ENCODE measurements at places on chromosomes 16 and 17.

GRCh38 chr16:6600167-6600566 is 732.5 kb upstream of the RBFOX1 start:
- no peaks in the 10 kb centered on the region for H3K4me1 ChIP-seq
- H3K27ac ChIP-seq = no peak overlapping the region
- no peaks in the 10 kb centered on the region for H3K27me3 ChIP-seq
- no peak for DNase-seq
- H3K36me3 ChIP-seq = no peaks in the 10 kb centered on the region

DNA sequence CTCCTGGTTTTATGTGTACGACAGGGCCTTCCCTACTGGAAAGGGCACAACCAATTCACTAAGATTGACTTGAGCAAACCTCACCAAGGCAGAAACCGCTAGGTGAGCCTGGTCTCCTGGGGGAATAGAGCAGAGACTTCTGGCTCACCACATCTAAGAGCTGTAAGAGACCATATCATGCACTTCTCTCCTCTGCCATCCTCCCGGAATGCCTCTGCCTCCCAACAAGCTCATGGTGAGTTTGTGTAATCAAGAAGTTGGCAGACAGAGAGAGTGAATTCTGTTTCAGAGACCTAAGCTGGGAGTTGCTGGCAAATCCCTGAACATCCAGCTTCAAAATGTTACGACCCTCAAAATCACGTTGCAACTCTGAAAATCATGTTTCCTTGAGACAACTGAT is 154.8 kb downstream of the SLC39A11 start:
- no peaks in the 10 kb centered on the region for H3K36me3 ChIP-seq
- no peaks in the 10 kb centered on the region for H3K27me3 ChIP-seq
- H3K27ac ChIP-seq = no peak overlapping the region
- peaks cover 3% of the 10 kb centered on the region for H3K4me1 ChIP-seq
- DNase-seq = no peak
- H3K4me3 ChIP-seq = no peak overlapping the region

DNA sequence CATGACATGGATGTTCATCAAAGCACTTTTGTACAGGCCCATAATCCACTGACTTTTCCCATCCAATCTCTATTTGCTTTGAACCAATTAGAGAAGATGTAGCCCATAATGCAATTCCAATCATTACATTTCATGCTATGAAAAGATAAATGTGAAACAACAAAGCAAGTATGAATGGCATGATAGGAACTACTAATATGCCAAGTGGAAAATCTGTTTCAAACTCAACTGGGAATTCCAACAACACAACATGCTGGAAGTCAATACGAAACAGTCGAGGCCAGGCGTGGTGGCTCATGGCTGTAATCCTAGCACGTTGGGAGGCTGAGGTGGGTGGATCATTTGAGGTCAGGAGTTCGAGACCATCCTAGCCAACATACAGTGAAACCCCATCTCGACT is 39.6 kb upstream of the TMEM97 start:
- H3K4me3 ChIP-seq = no peak overlapping the region
- H3K4me1 ChIP-seq = peaks cover 23% of the 10 kb centered on the region
- peaks cover 70% of the 10 kb centered on the region for H3K27me3 ChIP-seq
- H3K36me3 ChIP-seq = no peaks in the 10 kb centered on the region
- DNase-seq = no peak

GRCh38 chr17:81683208-81683583 is 401 bp downstream of the ARL16 start:
- peaks cover 9% of the 10 kb centered on the region for H3K36me3 ChIP-seq
- peaks cover 35% of the 10 kb centered on the region for H3K4me1 ChIP-seq
- H3K27ac ChIP-seq = peak overlapping the region; percentile 83
- peak; percentile 32 for DNase-seq

- no peaks in the 10 kb centered on the region for H3K4me1 ChIP-seq
- no peak for DNase-seq
- peaks cover 7% of the 10 kb centered on the region for H3K27me3 ChIP-seq
- no peak overlapping the region for H3K27ac ChIP-seq
- no peak overlapping the region for H3K4me3 ChIP-seq
Measured at GRCh38 chr16:86387468-86388440, 122.6 kb upstream of the FOXF1 start.

Measured in activated T-cell treated with anti-CD3 and anti-CD28 coated beads, Interleukin-2, amount 50 U/mL, for 72 hours (primary cell).